ENCODE measurements at places on chromosomes 2 and 18.

DNA sequence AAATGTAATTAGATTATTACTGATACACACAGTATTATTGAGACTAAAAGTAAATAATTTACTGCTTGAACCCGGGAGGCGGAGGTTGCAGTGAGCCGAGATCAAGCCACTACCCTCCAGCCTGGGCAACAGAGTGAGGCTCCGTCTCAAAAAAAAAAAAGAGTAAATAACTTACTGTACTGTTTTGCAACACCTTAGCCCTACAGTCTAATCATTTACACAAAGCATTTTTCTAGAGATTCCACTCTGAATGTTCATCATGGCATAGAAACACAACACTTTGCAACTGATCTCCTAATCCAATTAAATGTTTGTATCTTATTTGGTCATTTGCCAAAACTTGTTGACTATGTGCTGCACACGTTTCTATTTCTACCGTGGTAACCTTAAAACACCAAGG, 23.4 kb upstream of the RMP24 start:
- DNase-seq: no peak

DNA sequence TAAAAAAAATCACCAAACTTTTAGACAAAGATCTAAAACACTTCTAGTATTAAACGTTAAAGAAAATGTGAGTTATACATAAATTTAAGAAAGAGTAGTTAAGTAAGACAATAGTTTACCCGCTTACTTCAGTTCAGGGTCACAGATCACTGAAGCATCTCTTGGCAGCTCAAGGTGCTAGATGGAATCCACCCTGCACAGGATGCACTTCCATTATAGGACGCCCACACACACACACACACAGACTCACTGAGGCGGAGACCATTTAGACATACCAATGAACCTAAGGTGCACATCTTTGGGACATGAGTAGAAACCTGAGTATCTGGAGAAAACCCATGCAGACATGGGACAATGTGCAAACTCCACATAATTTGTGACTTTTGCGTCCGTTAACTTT, 630.6 kb upstream of the ZNF804A start:
- DNase-seq: no peak

DNA sequence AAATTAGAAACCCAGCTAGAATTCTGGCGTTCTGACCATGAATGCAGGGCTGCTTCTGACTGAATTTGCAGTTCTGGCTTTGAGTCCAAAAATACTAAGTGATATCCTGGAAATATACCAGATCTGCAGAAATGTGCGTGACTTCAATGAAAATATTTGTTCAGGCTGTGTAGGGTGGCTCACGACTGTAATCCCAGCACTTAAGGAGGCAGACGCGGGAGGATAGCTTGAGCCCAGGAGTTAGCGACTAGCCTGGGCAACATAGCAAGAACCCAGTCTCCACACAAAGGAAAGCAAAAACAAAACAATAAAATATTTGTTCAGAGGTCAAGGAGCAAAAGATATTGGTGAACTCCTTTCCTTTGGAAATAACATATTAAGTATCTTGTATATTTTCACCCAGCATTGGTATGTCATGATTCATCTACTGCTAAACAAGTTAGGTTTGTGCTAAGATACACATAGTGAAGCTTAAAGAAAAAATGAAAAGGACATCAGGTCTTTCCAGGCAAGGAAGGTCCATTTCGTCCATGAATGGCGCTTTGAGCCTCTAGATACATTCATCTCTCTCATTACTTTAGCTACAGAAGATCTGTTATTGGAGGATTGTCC, 239.2 kb downstream of the CMPK2 start:
- DNase-seq: no peak

GRCh38 chr2:88575051-88575450, 52.2 kb downstream of the EIF2AK3 start:
- DNase-seq: no peak

- DNase-seq: no peak
These were observed 97.4 kb upstream of the NABP1 start for GRCh38 chr2:191580581-191580980.

DNA sequence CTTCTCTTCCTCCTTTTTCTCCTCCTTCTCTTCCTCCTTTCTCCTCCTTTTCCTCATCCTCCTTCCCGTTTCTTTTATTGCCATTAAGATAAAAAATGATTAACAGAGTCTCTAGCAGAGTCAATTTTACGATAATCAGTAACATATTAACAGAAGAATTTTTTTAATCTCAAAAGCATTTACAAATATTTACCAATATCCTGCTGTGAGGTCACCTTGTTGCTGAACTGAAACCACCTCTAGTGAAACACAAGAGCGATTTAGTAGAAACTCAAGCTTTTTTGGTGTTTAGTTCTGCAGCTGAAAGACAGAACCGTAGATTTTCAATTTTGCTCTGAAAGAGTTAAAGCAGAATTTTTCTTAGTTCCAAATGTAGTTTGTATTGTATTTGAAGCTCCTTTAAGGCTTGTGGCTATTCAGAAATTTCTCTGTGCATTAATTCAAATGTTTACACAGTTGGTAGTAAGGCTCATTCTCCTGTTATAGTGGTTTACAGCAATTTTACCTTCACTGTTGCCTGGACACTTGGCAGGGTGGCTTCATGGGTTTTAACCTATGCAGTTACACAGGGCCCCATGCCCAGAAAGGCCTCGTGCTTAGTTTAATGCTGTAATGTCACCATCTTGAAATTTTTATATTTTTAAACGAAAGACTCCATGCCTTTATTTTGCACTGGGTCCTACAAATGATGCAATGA, 1106.6 kb upstream of the FAM98A start:
- DNase-seq: no peak

DNA sequence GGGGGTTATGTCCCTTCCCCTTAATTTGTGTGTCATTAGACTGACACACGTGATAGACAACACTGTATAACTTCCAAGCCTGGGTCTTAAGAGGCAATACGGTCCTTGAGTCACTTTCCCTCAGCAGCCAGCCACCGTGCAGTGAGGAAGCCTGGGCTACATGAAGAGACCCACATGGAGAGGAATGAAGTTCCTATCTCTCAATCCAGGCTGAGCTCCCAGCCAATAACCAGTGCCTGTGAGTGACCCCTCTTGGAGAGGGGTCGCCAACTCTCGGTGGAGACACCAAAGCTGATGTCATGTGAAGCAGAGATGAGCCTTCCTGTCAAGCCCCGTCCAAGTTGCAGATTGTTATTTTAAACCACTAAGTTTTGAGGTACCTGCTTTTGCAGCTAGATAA, 5.7 kb upstream of the WDSUB1 start:
- no peak for DNase-seq

- no peak for DNase-seq
These were observed 50.7 kb upstream of the ARL5A start for GRCh38 chr2:151878655-151879563.

DNA sequence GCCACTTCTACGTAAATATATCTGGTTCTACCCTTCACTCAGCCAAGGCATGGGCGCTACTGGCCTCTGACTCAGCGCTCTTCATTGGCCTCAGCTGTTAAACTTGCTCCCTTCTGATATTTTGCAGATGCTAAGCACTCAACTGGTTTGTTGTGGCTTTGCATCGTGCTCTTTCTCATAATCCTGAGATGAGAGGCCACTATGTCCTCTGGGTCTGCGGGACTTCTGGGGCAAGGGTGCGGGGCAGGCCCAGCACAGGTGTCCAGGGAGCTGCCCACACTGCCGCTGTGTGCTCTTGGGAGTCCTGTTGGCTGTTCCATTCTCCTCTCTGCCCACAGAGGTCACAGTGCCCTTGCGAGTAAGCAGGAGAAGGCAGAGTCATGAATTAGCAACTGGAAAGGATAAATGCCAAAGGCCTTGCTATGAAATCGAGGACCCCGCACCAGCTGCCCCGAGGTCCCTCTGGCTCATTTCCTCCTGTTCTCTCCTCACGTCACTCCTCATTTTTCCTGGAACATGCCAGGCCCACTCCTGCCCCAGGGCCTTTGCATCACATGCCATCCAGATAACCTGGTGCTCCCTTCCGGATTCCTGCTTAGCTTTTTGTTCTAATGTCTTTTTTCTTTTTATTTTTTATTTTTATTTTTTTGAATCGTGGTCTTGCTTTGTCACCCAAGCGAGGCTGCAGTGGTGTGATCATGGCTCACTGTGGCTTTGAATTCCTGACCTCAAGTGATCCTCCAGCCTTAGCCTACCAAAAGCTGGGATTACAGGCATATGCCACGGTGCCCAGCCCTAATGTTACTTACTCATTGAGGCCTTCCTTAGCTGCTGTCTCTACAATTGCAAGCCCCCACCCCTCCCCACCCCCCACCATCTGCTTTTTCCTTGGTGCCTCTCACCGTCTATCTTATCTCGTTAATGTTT, 34.9 kb upstream of the MAT2A start:
- no peak for DNase-seq

DNA sequence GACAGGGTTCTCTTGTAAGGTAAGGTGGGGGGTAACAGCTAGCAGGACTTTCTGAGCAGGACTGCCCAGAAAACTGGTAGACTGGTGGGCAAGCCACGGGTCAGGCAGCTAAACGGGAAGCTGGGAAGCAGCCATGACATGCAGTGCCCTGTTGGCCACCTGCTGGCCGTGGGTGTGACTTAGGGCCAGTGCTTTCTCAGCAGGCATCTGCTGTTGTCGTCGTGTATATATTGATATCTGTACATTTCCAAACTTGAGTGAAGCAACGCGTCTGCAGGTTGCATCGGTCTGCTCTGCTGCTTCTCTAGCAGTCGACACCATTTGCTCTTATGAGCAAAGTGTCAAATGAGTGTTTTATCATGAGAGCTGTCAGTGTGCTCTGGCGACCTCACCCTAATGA, 31.0 kb downstream of the COA5 start:
- no peak for DNase-seq

- no peak for DNase-seq
These were observed 154.6 kb upstream of the MGAT5 start for GRCh38 chr2:134099273-134099672.

- no peak for DNase-seq
These were observed 7.2 kb downstream of the PMS1 start for GRCh38 chr2:189791338-189792042.

DNA sequence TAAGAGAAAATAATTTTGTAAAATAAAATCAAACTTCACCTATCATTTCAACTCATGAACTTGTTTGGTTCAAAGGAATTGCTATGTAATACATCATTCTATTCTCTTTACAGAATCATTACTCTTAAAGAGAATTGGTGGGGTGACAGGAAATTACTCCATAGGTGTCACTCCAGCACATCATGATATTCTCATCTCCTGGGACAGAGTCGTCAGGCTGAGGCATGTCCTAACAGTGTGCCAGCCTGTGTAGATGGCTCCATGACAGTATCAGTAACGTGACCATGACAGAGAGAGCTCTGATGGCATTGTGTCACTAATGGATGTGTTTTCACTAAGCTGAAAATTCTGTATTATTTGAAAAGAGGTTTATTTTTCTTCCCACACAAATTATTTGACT, 13.9 kb downstream of the SPATS2L start:
- DNase-seq: no peak

DNA sequence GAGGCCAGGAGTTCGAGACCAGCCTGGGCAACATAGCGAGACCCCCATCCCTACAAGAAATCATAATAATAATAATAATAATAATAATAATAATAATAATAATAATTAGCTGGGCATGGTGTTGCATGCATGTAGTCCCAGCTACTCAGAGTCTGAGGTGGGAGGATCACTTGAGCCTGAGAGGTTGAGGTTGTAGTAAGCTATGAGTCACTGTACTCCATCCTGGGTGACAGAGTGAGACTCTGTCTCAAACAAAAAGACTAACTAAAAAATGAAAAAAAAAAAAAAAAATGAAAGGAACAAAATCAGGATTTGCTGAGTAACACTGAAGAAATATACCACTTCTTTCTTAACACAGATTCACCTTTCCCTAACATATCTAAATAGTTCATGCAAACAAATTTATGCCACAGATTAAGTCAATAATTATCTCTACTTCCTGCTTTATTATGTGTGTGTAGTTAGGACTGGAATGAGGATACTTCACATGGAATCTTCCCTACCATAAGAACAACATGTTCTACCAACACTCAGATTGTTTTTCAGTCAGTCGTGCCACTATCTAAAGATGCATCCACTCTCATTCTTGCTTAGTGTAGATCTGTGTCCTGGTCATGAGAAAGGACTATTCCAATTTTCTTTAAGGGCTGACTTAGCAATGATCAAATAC, 928.7 kb downstream of the SLC4A3 start:
- no peak for DNase-seq

- no peak for DNase-seq
These were observed 406.1 kb upstream of the SOX11 start for GRCh38 chr2:5285872-5286769.

DNA sequence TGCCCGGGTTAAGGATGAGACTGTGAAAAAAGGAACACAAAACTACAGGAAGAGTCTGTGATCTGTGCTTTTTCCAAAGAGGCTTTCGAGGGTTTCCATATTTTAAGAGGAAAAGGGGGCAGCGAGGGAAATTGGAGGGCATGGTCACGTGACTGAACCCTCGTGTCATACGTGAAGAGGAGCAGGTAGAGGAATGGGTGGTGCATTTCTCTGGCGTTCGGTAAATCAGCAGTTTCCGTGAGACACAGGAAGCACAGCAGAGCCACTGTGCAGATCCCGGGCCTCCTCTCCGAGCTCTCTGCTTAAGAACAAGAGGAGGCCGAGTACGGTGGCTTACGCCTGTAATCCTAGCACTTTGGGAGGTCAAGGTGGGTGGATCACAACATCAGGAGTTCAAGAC, 219.7 kb downstream of the NDUFA10 start:
- DNase-seq: no peak

DNA sequence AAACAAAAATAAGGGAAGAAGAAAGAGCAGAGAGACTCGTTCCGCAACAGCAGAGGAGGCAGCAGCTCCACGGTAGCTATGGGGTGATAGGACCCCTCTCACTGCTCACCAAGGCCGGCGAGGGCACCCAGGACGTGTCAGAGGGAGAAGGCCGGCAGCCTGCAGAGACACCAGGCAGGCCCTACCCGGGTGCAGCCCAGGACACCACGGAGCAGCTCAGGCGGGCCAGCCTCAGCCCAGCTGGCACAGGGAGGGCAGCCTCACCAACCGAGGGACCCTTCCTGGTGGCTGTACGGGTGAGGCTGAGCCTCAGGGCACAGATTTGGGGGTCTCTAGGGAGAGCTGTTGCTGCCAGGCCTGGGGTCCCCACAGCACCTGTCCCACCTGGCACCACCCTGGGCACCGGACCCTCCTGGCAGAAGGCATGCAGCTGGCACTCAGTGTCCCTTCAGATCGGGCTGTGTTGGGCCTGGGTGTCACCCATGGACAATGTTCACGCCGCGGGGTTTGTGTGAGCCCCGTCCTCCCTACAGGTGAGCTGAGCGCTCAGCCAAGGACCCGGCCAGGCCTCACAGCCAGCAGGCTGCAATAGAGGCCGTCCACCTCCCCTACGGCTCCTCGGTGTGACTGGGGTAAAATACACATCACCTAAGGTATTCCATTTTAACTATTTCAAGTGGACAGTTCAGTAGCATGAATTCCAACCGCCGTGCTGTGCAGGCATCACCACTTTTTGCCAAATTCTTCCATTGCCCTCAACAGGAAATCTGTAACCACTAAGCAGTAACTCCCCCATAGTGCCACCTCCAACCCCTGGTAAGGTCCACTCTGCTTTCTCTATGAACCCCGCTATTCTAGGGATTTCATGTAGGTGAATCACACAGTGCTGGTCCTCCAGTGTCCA, 21.6 kb downstream of the KCNG2 start:
- no peak for DNase-seq
